ENCODE measurements at places on chromosomes 16 and 17. TPM values are rescaled to one million over a fixed set of nuclear protein-coding genes. Genes with fewer than 3 reads are reported as not detected.

Gene MFSD6L
- polyA plus RNA-seq: 56.5 TPM

Gene ACSM3
- 41.1 TPM for polyA plus RNA-seq

Gene RAPGEFL1
- polyA plus RNA-seq: 13.6 TPM

Gene HS3ST3A1
- polyA plus RNA-seq: 3.9 TPM

Gene MYCBPAP
- polyA plus RNA-seq: 315 TPM

Gene CACNG3
- polyA plus RNA-seq: 0.32 TPM

Gene CRHR1
- 0.55 TPM for polyA plus RNA-seq

Gene KCNH6
- polyA plus RNA-seq: 1.7 TPM

Gene MRPL38
- polyA plus RNA-seq: 101 TPM

Gene SDR42E1
- polyA plus RNA-seq: 10.1 TPM

Gene GALR2
- polyA plus RNA-seq: 0.47 TPM

Gene TNP2
- 38.4 TPM for polyA plus RNA-seq

Gene CCDC200
- 91.1 TPM for polyA plus RNA-seq

Gene RNF157
- 98.8 TPM for polyA plus RNA-seq

Gene TEX19
- polyA plus RNA-seq: 31.2 TPM

Gene ANKRD40CL
- not detected for polyA plus RNA-seq

Gene LGALS9B
- polyA plus RNA-seq: 0.34 TPM

Gene TPPP3
- polyA plus RNA-seq: 67.6 TPM

Gene CHST5
- polyA plus RNA-seq: 0.26 TPM

Gene TBC1D3G
- polyA plus RNA-seq: 34.2 TPM

Gene TMIGD1
- polyA plus RNA-seq: not detected

Gene MYH1
- 3.0 TPM for polyA plus RNA-seq

Gene GP1BA
- polyA plus RNA-seq: 0.88 TPM

Gene CBFA2T3
- polyA plus RNA-seq: 7.1 TPM
